ENCODE measurements at places on chromosomes 16 and 17. TPM values are rescaled to one million over a fixed set of nuclear protein-coding genes. Genes with fewer than 3 reads are reported as not detected.

DNA sequence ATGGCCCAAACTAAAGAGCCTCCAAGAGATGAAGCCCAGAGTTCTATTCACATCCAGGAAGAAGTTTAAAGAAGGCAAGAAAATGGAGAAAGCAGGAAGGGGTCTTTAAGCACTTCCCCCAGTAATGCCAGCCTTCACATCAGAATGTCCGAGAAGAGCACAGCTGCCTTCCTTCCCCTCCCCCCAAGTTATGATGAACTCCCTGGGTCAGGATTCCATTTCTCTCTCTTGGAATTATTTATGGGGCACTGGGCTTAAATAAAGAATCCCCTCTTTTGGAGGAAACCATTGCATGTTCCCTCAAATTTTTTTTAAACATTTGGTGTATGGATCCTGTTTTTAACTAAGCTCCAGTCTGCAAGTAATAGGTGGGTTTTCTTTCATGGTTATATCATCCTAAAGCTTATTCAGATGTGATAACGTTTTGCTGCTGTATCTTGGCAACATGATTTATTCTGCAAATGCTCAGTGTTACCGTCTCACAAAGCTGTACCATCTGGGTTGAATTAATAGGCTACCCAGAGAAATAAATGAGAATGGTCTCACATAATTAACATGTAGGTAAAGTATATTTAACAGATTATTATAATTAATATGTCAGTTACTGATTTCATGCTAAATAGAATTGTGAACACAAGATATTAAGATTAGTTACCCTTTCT lies 160.9 kb upstream of the TOX3 start:
- DNase-seq = no peak
- no peaks in the 10 kb centered on the region for H3K4me1 ChIP-seq
- no peak overlapping the region for H3K27ac ChIP-seq
- no peaks in the 10 kb centered on the region for H3K36me3 ChIP-seq

GRCh38 chr17:38508570-38508950 lies 80.3 kb downstream of the ARHGAP23 start:
- peaks cover 24% of the 10 kb centered on the region for H3K36me3 ChIP-seq
- no peak overlapping the region for H3K27ac ChIP-seq
- no peaks in the 10 kb centered on the region for H3K27me3 ChIP-seq
- H3K4me1 ChIP-seq = peaks cover 24% of the 10 kb centered on the region

DNA sequence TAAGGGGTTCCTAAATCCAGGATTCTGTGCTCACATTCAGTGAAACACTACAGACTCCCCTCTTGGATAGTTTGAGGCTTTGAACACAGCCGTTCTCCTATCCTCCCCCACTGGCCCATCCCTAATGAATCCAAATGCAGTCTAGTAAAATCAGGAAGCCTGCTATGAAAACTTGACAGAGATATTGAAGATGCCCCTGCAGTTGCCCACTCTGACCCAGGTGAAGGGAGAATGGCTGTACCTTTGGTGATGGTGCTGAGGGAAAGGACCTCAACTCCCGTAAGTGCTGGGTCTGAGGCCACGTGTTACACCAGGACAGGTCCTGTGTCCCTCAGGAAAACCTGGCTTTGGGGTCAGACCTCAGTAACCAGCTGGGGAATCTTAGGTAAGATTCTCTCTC lies 54.4 kb downstream of the SF3B3 start:
- no peak for DNase-seq
- H3K27me3 ChIP-seq = no peaks in the 10 kb centered on the region
- no peak overlapping the region for H3K4me3 ChIP-seq
- peaks cover 36% of the 10 kb centered on the region for H3K4me1 ChIP-seq
- peaks cover 7% of the 10 kb centered on the region for H3K36me3 ChIP-seq

GRCh38 chr17:29156781-29157180 lies 23.4 kb downstream of the MYO18A start:
- H3K27ac ChIP-seq = no peak overlapping the region
- H3K4me1 ChIP-seq = peaks cover 61% of the 10 kb centered on the region
- no peaks in the 10 kb centered on the region for H3K27me3 ChIP-seq
- no peak overlapping the region for H3K4me3 ChIP-seq

GRCh38 chr17:31838636-31839225 lies 20.3 kb downstream of the COPRS start:
- H3K4me3 ChIP-seq = no peak overlapping the region
- no peak overlapping the region for H3K27ac ChIP-seq
- peak; percentile 48 for DNase-seq
- no peaks in the 10 kb centered on the region for H3K36me3 ChIP-seq
- no peaks in the 10 kb centered on the region for H3K27me3 ChIP-seq
- peaks cover 11% of the 10 kb centered on the region for H3K4me1 ChIP-seq

DNA sequence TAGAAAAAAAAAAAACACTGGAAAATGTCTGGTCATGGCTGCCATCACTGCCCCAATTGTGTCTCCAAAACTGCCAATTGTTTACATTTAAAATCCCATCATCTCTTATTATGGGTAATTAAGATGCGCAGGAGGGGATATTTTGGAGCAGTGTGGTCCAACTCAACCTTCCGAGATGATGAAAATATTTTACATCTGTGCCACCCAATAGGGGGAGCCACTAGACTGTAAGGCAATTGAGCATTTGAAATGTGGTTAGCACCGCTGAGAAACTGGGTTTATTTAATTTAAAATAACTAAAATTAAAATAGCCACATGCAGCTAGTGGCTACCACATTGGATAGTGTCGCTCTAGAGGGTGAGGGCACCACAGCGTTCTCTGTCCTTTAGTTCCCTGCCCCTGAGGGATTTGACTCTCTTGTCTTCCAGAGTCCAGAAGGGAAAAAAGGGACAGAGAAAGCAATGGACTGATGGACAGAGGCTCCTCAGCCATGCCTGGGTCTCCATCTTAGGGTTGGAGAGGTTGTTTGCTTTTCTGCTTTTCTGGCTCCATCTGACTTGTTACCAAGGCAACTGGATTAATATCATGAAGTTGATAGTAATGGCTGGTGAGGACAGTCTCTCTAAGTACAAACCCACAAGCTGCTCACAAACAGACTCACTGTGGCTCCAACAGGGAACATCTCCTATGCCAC lies 3.5 kb downstream of the MPO start:
- no peaks in the 10 kb centered on the region for H3K36me3 ChIP-seq
- DNase-seq = no peak
- peaks cover 13% of the 10 kb centered on the region for H3K27me3 ChIP-seq

GRCh38 chr16:18047761-18048160 lies 288.8 kb downstream of the NPIPA8 start:
- H3K27ac ChIP-seq = no peak overlapping the region
- no peak overlapping the region for H3K4me3 ChIP-seq
- no peaks in the 10 kb centered on the region for H3K27me3 ChIP-seq
- no peaks in the 10 kb centered on the region for H3K4me1 ChIP-seq

DNA sequence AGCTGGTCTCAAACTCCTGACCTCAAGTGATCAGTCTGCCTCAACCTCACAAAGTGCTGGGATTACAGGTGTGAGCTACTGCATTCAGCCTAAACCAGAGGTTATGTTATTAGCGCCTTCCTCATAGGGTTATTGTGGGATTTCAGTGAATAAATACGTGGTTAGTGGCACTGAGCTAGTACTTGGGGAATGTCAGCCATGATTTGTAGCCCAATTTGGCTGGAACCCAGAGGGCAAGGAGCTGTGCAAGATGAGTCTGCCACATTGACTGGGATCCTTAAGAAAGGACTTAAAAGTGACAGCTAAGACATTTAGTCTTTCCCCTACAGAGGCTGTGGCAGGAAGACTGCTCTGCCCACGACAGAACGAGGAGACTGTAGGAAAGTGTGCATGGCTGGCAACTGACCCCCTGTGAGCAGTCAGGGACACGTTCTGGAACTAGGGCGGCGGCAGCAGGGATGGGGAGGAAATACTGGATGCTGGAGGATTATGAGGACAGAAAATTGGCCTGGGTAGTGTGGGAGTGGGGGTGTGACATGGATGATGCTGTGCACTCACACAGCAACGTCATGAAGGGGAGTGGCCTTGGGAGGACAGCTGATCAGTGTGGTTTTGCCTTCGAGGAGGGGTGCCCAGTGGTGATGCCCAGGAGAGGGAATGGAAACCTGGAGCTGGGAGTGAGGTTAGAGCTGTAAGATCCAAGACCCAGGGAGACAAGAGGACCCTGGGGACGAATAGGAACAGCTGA lies 14.6 kb downstream of the ATP5PD start:
- DNase-seq = peak; percentile 77
- no peaks in the 10 kb centered on the region for H3K27me3 ChIP-seq
- peaks cover 19% of the 10 kb centered on the region for H3K4me1 ChIP-seq
- H3K4me3 ChIP-seq = peak overlapping the region; percentile 99
- H3K36me3 ChIP-seq = no peaks in the 10 kb centered on the region

DNA sequence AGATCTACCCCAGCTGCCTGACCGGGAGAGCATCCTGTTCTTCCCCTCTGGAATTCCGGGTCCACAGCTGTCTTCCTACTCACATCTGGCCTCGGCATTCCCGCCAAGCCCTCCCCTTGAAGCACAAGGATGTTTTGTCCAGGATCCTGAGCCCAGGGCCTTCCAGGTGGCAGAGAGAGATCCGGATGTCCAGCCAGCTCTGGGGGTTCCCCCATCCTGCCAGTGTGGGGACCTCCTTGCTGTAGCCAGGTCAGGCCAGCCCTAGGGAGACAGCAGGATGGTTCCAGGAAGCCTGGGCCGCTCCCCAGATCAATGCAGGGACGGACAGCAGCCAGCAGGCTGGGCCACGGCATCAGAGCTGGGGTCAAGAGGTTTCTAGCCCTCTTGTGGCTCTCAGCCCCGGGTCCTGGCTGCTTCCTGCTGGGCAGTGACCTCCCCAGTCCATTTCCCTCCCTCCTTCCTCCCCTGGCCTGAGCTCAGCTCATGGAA lies 55.3 kb downstream of the SOCS3 start:
- H3K4me1 ChIP-seq = peaks cover 16% of the 10 kb centered on the region
- DNase-seq = no peak
- H3K36me3 ChIP-seq = no peaks in the 10 kb centered on the region
- no peak overlapping the region for H3K4me3 ChIP-seq

GRCh38 chr17:2797226-2797625 lies 988 bp downstream of the RAP1GAP2 start:
- DNase-seq = no peak
- H3K27me3 ChIP-seq = peaks cover 13% of the 10 kb centered on the region
- H3K27ac ChIP-seq = no peak overlapping the region
- no peaks in the 10 kb centered on the region for H3K4me1 ChIP-seq
- no peak overlapping the region for H3K4me3 ChIP-seq

DNA sequence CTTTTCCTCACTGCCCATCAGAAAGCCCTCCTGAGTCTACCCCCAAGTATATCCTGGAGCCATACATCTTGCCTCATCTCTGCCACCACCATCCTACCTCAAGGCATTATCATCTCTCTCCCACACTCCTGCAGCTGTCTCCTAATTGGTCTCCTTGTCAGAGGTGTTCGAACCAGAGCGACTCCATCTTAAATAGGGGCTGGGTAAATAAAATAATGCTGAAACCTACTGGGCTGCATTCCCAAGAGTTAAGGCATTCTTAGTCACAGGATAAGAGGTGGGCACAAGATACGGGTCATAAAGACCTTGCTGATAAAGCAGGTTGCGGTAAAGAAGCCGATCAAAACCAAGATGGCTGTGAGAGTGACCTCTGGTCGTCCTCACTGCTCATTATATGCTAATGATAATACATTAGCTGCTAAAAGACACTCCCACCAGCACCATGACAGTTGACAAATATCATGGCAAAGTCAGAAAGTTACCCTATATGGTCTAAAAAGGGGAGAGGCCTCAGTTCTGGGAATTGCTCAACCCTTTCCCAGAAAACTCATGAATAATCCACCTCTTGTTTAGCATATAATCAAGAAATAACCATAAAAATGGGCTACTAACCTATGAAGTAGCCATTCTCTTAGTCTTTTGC lies 97.0 kb upstream of the C16orf82 start:
- no peak overlapping the region for H3K4me3 ChIP-seq
- no peak for DNase-seq

GRCh38 chr17:75295201-75296158 lies 6.2 kb upstream of the SLC25A19 start:
- no peak overlapping the region for H3K4me3 ChIP-seq
- no peaks in the 10 kb centered on the region for H3K27me3 ChIP-seq
- no peaks in the 10 kb centered on the region for H3K36me3 ChIP-seq
- no peak for DNase-seq

DNA sequence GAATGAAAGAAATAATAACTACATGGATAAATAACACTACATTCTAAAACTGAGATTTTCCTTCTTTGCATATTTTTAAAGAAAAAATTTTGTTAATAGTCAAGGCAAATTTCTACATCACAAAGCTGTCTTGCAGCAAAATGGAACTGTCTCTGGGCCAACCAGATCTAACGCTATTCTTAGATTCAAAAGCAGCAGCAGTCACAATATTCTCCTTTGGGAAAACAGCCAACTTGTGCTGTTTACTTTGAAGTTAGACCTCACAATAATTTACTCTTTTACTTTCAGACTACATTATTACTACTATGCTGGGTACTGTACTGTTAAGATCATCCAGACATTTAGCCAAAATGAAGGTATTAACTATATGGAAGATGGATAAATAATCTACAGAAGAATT lies 189.1 kb downstream of the CEP112 start:
- no peaks in the 10 kb centered on the region for H3K27me3 ChIP-seq
- no peaks in the 10 kb centered on the region for H3K4me1 ChIP-seq
- DNase-seq = no peak
- H3K36me3 ChIP-seq = no peaks in the 10 kb centered on the region

DNA sequence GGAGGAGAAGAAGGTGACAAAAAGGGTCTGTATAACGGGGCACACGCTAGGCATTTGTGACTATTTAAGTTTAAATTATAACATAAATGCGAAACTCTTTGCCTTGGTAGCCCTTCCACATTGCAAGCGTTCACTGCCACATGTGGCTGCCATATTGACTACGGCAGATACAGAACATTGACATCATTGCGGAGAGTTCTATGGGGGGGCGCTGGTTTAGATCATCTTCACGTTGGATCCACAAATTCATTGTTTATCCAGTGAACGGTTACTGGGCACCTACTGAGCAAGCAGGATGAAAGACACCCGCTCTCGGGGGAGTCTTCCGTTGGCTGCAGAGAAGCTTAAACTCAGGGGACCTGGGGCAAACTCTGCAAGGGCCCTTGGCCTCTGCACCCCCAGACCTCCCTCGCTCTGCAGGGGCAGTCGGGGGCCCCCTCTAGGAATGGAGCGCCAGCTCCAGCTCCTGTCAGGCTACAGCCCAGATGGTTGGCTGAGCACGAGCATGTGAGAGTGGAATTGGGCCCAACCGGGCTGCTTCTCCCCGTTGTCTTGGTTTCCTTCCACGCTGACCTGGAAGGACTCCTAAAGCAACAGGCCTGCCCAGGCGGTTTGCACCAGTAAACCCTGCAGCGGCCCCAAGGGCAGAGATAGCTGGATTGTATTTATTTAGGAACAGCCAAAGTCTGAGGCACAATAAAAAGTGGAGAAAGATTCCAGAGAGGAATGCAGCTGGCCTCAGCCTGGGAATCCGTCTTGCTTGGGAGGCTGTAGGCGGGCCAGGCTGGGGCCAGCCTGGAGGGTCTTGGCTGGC lies 172.2 kb downstream of the SEC14L1 start:
- H3K4me1 ChIP-seq = peaks cover 48% of the 10 kb centered on the region
- H3K27ac ChIP-seq = peak overlapping the region; percentile 11
- no peaks in the 10 kb centered on the region for H3K27me3 ChIP-seq
- H3K36me3 ChIP-seq = no peaks in the 10 kb centered on the region

- no peaks in the 10 kb centered on the region for H3K27me3 ChIP-seq
- H3K36me3 ChIP-seq = no peaks in the 10 kb centered on the region
- no peak overlapping the region for H3K4me3 ChIP-seq
- H3K27ac ChIP-seq = no peak overlapping the region
- no peaks in the 10 kb centered on the region for H3K4me1 ChIP-seq
These were observed 78.7 kb upstream of the MTMR4 start for GRCh38 chr17:58593123-58593522.

The BAIAP3 gene
- 2.6 TPM for total RNA-seq

The KRT25 gene
- not detected for total RNA-seq

The MSI2 gene
- total RNA-seq = 67.9 TPM

The NPIPA8 gene
- 7.2 TPM for total RNA-seq
